T-helper 2 cell treated with Interferon-gamma antibody and Interleukin-4, amounts not matched to agents 100 ng/mL and 5 ng/mL, for 36 hours (primary cell): ENCODE measurements at places on chromosomes 6 and 20. TPM values are rescaled to one million over a fixed set of nuclear protein-coding genes. Genes with fewer than 3 reads are reported as not detected.

Gene HSD17B8
- 9.3 and 10.9 TPM in 2 replicates for total RNA-seq

Gene ACSS1
- total RNA-seq, result 32.0 and 34.5 TPM in 2 replicates

Gene POPDC3
- total RNA-seq, result not detected in 2 replicates

Gene ADGRG6
- not detected in 2 replicates for total RNA-seq

Gene VSTM2L
- total RNA-seq, result not detected in 2 replicates

Gene SMPDL3A
- 0.30 and 0.34 TPM in 2 replicates for total RNA-seq

Gene MUCL3
- total RNA-seq, result not detected in 2 replicates
